ENCODE measurements at places on chromosomes 7 and 10.

GRCh38 chr7:130893441-130893894 lies 159.5 kb upstream of the KLF14 start:
- DNase-seq: no peak

- DNase-seq: no peak
Observed at GRCh38 chr10:71159892-71160291, 52.5 kb upstream of the UNC5B start.

GRCh38 chr10:112288486-112288885 lies 5.3 kb downstream of the TECTB start:
- DNase-seq: no peak

DNA sequence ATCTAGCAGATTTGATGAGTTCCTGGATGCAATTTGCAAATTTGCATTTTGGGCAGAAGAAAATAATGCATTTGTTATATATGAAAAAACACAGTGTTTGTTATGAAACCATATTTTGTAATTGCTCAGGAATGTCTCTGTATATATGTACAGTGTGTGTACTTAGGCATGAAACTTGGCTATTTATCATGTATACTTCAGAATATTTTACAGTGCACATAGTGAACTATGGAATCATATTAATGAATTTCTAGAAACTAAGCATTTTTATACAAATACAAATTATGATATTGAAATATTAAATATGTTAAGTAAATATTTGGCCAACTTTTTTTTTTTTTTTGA lies 107.5 kb downstream of the TWIST1 start:
- DNase-seq: no peak

DNA sequence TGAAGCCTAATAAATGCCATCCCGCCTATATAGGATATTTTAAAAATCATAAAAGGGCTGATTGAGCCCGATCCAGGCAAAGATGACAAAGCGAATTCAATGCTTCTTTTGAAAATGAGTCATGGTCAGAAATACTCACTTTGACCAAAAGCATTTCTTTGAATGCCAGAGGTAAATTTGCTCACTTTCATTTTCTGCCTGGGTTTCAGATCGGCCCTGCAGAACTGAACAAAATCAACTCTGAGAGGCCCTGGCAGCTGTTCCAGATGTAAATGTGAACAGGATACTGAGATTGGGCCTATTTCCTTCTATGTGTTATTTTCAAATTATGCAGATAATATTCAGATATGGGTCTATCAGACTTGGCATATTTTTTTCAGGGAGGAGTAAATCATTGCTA lies 114.8 kb upstream of the ARID5B start:
- no peak for DNase-seq

DNA sequence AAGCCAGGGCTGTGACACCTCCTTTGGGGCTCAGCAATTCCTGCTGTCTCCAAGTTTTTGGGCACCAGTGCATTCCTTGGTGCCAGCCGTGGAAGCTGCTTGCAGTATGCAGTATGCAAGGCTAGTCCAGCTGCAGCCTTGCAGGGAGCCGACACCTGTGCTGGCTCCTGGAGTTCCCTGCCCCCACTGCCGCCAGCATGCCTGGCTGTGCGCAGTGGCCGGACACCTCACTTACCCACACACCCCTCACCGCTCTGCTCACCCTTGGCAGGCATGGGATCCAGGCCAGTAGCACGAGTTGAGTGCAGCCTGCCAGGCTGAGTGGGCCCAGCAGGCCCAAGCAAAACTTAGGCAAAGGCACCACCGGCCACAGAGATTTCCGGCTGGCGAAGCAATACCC lies 77.4 kb downstream of the SAMD9 start:
- DNase-seq: no peak

- DNase-seq: no peak
Observed at GRCh38 chr10:88541116-88541626, 41.9 kb downstream of the RNLS start.

- no peak for DNase-seq
Observed at GRCh38 chr7:137664846-137665245, 181.9 kb downstream of the DGKI start.

DNA sequence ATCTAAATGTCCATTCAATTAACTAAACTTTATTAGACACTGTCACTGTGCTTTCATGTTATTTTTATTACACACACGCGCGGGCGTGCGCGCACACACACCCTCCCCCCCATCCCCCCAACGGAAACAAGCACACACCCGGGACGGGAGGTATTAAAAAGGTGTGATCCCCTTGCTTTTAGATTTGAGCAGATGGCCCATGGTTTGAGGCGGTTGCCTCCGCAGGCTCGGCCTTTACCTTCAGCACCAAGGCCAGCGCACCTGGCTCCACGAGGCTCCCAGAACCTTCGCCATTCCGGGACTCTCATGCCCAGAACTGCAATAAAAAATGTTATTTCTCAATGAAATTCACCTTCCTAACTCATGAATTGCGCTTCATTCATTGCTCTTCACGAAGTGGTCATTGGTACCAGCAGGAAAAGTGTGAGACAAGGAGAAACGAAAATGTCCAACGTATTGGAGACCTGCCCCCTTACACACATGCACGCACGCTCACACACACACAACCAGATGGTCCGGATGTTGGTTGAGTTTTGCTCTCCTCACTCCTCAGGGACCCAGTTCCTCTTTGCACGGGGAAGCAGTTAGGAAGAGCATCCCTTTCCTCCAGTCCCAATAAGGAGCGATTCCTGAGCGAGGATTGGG lies 20.8 kb upstream of the PTF1A start:
- DNase-seq: no peak

DNA sequence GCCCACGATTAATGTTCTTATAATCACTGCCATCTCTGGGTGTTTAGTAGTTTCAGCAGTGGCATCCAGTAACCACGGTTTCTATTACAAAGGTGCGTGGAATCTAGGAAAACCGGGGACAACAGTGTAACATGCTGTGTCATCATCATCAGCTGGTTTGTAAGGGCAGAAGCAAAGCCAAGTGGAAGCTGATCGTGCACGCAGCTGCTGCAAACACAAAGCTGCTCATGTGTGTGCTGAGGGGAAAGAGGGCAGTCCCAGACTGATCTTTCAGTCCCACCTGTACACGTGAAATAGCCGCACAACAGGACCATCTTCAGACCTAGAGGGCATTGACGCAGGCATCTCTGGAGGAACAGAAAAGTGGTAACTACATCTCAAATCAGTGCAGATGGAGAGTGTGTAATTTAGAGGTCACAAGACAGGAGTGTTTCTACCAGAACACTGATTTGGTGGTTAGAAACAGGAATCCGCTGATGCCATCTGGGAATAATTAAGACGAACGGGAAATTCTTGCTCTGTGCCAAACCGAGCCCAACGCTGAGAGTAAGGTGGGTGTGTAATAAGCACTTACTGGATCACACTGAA lies 13.4 kb downstream of the ANKRD16 start:
- no peak for DNase-seq

DNA sequence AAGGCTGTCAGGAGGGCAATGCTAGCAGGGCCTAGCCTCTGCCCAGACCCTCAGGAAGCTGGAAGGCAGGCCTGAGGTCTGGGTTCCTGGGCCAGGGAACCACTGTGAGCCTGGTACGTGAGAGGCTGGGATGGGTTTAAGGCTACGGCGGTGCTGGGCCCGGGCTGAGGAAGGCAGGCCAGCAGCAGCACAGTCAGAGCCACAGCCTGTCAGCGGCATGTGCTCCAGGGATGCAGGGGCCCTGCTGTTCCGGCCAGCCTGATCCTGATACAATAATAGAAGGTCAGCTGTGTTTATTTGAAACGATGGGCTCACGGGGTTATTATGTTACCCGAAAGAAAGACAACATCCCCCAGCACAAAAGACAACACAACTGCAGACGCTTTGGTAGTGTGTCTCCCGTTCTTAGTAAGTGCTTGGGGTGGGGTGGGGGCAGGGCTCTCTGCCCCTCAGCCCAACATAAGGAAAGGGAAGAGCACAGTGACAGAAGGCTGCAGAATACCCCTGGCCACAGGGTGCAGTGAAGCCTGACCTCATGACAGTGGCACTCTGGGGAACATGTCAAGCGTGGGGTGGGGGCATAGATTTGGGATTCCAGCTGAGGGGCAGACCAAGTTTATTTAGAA lies 95.0 kb downstream of the COL13A1 start:
- DNase-seq: no peak

DNA sequence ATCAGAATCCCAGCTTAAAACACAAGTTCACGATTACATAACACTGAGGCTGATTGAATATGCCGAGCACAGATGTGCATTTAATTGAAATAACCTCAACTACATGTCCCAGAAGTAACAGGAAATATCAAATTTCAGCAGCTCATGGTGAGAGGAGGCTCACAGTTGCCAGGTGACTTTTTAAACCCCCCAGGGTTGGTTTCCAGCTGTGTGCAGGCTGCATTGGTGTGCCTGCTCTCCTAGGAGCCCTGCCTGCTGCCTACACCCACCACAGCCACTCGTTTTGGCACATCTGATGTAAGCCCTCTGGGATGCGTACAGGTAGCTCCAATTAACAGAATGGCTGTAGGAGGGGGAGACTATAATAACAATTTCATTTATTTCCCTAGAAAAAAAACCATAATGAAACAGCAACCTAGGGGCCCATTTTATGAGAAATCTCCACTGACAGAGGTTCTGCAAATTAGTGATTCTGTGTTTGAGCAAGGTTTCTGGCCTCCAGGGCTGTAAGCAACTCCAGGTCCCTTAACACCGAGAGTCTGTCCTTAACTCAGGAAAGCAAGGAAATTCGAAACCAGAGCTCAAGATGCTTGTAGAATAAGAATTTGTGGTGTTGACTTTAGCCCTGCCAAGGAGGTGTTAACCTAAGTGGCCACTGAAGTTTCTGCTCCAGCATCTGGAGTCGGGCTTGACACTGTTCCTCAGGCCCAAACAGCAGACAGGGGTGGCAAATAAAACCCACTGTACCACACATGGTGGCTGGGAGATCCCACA lies 161.9 kb downstream of the BMPER start:
- DNase-seq: no peak

GRCh38 chr10:103545771-103546281 lies 52.3 kb downstream of the NEURL1 start:
- DNase-seq: no peak

GRCh38 chr7:132292803-132293202 lies 283.5 kb downstream of the PLXNA4 start:
- no peak for DNase-seq

DNA sequence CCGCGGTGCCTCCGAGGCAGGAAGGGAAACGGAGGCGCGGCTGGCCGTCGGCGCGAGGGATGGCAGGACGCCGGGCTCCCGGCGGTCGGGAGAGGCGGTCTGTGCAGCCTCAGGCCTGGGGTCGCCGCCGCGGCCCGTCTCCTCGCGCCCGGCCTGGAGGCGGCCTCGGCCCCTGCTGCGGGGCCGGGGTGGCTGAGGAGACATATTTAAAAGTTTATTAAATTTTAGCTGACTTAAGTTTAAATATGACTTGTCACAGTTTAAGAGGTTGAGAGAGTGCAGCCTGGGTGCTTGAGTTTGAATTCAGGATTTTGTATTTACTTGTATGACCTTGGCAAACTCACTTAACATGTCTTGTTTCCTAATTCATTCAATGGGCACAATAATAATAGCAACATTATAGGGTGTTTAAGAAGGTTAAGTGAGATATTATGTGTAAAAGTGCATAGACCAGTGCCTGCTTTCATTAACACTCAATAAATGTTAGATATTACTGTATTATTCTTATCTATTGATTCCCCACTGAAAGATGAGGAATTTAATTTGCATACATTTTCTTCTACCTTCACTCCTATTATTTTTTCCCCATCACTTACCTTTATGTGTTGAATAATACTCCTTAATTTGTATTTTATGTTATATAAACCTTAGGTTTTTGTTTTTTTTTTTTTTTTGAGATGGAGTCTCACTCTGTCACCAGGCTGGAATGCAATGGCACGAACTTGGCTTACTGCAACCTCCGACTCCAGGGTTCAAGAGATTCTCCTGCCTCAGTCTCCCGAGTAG lies 718 bp downstream of the DYNC2I1 start:
- no peak for DNase-seq

GRCh38 chr7:92705831-92706230 lies 115.6 kb upstream of the FAM133B start:
- DNase-seq: no peak

- DNase-seq: no peak
Observed at GRCh38 chr10:123804716-123805115, 86.9 kb downstream of the CPXM2 start.

- DNase-seq: no peak
Observed at GRCh38 chr10:43293677-43294057, 26.8 kb upstream of the RASGEF1A start.

- DNase-seq: no peak
Observed at GRCh38 chr7:30845426-30846135, 66.1 kb upstream of the AQP1 start.

GRCh38 chr10:31102421-31102820 lies 70.8 kb upstream of the ZNF438 start:
- DNase-seq: no peak

- DNase-seq: no peak
Observed at GRCh38 chr10:101770331-101771215, 5.3 kb downstream of the FGF8 start.

DNA sequence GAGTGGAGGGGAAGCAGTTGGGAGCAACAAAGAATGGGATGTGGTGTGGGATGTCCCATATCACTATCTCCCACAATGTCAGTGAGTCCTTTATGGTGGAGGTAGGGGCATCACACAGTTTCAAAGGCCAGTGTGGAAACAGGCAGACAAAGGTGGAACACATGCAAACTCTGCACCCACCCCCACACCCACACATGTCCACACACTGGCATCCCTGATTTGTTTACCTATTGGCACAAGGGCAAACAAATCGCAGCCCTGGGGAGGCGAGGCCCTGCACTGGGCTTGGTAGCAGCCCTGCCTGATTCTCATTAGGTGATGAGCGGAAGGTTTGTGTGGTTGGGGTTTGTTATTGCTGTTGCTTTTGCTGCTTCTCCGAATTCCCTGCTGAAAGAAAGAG lies 243.3 kb downstream of the GRID1 start:
- no peak for DNase-seq

GRCh38 chr10:232878-233277 lies 97.6 kb downstream of the ZMYND11 start:
- DNase-seq: no peak

- DNase-seq: no peak
Observed at GRCh38 chr10:78579995-78580394, 488.8 kb upstream of the ZMIZ1 start.

DNA sequence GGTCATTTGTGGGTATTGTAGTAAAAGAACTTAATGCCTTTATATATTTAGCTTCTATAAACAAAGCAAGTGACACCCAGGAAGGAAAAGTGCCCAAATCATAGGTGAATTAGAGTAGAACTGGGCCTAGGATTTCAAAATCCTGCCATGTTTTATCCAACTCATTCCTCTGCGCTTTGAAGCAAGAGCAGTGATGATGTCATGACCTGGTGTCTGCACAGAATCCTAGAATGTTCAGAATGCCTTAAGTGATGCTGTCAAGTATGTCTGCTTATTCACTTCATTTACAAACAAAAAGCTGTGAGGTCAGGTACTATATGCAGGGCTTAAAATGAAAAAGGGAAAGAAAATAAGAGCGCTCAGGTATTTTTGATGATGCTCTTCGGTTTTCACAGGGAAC lies 737.2 kb upstream of the ANKRD30A start:
- no peak for DNase-seq

- peak; percentile 97 for DNase-seq
Observed at GRCh38 chr7:19677180-19677579, 31.7 kb downstream of the POLR1F start.
